ENCODE measurements at places on chromosomes 11 and 22.
A peak's percentile ranks its signal among the peaks of the same experiment; 100 is the strongest.

- no peak for DNase-seq
These were observed 48.5 kb downstream of the MICAL2 start for GRCh38 chr11:12158909-12159308.

DNA sequence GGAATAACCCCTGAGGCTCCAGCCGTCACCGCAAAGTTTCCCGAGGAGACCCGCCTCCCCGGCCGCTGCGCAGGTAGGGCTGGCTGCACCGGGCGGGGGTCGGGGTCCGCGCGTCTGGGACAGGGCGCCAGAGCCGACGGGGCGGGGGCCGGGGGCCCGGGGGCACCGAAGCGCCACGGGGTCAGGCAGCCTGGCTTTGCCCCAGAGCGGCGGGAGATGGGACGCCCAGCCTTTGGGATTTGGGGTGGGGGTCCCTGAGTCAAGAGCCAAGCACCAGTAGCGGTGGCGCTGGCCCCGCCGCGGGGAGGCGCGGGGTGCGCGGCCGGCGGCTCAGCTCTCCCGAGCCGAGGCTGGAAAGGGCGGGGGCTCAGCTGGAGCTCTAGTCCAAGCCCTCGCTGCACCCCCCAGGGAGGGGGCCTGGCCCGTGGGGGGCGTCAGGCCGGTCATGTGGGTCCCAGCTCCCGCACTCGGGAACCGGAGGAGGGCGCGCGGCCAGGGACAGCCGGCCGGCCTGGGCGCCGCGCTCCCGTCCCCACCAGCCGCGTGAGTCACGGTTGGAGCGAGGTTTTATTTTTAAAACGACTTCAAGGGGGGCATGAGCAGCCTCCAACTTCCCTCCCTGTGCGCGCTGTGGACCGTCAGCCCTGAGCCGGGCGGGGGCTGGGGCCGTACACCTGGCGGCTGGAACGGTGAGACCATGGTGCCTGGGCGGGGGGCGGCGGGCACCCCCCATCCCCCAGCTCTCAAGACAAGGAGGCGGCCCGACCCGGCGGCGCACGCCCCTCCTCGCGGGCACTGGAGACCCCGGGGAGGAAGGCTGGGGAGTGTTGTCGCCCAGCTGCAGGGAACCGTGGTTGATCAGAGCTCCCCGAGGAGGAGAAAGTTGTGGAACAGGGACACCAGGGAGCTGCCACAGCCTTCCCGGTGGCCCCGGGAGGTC, 626 bp downstream of the FLRT1 start:
- DNase-seq: no peak

DNA sequence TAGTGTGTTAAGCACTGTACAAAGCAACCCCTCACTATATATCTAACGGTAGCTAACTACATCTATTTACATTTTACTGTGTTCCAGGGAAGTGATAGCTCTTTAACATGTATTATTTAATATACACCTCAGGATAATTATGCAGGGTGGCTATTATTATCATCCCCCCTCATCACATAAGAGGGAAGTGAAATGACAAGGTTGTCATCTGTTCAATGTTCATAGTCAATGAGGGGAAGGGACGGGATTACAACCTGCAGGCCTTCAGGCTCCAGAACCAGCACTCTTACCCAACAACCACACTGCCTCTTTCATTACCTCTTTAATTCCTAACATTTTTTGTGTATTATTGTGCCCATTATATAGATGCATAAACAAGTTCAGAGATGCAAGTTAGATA, 238.7 kb upstream of the ANO3 start:
- DNase-seq: no peak

DNA sequence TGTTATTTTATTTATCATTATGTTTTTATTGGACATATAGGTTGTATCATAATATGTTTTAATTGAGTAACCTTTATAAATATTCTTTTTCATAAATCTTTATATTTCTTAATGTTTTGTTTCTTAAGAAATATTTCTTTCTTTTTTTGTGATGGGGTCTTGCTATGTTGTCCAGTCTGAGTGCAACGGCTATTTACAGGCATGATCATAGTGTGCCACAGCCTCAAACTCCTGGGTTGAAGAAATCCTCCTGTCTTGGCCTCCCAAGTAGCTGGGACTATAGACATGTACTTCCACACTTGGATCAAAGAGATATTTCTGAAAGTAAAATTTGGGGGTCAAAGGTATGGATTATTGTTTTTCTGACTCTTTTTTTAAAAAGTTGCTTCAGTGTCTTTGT, 53.1 kb downstream of the EHF start:
- DNase-seq: no peak

DNA sequence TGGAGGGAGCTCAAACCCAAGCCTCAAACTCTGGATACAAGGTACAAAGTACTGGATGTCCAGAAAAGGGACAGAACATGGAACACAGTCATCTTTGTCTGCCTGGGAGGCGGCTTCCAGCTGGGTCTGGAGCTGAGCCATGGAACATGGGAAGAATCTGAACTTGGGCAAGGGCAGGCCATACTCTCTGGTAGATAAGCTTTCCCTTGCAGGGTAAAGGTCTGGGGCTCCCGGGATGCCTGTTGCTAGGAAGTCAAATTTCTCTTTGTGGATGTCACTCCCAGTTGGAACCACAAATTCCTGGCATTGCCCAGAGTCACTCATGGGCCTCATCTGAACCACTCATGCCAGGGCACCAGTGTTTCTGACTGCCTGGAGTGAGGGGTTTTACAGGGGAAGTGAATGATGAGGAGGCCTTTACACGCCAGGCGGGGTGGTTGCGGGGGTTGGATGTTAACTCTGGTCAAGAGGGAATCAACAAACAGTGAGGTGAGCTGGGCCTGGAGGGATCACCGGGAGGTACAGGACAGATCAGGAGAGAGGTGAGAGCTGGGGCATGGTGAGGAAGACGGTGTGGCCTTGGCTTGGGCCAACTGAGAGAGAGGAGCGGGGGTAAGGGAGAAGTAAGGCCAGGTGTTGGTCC, 5.7 kb downstream of the FTH1 start:
- no peak for DNase-seq

- DNase-seq: no peak
These were observed 36.2 kb downstream of the FZD4 start for GRCh38 chr11:86918973-86919372.

- DNase-seq: no peak
These were observed 72.5 kb downstream of the SWAP70 start for GRCh38 chr11:9736365-9736764.

- DNase-seq: no peak
These were observed 20.2 kb upstream of the GAL start for GRCh38 chr11:68664141-68664540.

DNA sequence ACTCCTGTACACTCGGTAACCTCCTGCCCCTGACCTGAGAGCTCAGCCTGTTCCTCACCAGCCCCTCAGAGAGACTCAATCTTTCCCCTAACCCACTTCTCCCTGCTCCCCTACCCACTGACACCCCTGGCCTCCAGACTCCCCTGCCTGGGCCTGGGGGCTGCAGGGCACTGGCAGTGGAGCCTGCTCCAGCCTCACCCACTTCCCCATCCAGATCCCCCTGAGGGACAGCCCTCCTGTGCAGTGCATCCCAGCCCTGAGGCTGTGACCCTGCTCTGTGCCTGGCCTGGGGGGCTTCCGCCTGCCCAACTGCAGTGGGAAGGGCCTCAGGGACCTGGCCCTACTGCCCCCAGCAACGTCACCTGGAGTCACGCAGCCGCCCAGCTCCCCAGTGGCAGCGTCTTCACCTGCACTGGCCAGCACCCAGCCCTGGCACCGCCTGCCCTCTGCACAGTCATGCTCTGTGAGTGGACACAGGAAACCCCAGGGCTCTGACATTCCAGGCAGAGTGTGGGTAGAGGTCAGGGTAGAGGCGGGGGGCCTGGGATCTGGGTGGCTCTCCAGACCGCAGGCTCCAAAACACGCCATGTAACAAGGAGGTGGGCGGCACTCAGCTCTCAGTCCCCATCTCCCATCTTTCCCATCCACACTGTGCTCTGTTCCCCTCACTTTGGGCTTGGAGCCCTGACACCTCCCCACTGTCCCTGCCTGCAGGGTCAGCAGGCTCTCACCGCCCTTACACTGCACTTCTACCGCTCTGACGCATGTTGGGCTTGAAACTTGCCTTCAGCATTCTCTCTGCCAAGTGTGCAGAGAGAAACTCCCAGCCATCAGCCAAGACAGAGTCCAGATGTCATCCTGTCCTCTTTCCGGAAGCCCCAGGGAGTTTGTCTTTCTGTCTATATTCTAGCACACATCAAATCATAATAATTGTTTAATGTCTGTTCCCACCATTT, 5.1 kb downstream of the VSIG10L2 start:
- DNase-seq: no peak

DNA sequence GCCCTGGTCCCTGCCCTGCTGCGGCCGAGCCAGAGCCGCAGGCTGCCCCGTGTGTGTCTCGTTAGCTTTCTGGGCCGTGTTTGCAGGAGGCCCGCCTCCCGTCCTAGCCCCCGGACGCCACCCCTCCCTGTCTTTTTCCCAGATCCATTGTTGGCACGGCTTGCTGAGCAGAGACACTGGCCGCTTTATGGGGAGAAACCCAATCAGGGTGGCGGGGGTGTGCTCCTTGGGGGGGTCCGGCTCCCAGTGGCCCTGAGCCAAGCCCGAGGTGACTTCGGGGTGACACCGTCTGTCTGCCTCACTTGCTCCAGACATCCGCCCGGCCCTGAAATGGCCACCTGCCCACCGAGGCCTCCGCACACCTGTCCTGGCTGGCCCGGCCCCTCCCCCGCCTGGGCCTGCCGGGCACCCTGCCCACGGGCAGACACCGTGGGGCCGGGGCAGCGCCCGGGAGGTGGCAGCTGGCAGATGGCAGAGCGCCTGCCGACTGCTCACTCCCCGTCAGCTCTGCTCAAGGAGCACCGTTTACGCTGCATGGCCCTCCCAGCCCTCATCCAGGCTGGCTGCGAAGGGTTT, 43.1 kb upstream of the PPARA start:
- DNase-seq: no peak

- peak; percentile 50 for DNase-seq
These were observed 46.6 kb upstream of the TCF20 start for GRCh38 chr22:42317008-42317407.

- no peak for DNase-seq
These were observed 6.2 kb downstream of the DNAJB13 start for GRCh38 chr11:73956876-73957653.

GRCh38 chr11:119432484-119433357, 9.7 kb upstream of the THY1 start:
- no peak for DNase-seq
